ENCODE measurements at places on chromosomes 7 and 10. TPM values are rescaled to one million over a fixed set of nuclear protein-coding genes. Genes with fewer than 3 reads are reported as not detected.

The JCAD gene
- polyA plus RNA-seq = 17.6 TPM

The LRMDA gene
- polyA plus RNA-seq = 48.8 TPM

The VPS37D gene
- 2.2 TPM for polyA plus RNA-seq

The PILRA gene
- polyA plus RNA-seq = 2.3 TPM
